ENCODE measurements at places on chromosomes 7 and 10.
A peak's percentile ranks its signal among the peaks of the same experiment; 100 is the strongest.

DNA sequence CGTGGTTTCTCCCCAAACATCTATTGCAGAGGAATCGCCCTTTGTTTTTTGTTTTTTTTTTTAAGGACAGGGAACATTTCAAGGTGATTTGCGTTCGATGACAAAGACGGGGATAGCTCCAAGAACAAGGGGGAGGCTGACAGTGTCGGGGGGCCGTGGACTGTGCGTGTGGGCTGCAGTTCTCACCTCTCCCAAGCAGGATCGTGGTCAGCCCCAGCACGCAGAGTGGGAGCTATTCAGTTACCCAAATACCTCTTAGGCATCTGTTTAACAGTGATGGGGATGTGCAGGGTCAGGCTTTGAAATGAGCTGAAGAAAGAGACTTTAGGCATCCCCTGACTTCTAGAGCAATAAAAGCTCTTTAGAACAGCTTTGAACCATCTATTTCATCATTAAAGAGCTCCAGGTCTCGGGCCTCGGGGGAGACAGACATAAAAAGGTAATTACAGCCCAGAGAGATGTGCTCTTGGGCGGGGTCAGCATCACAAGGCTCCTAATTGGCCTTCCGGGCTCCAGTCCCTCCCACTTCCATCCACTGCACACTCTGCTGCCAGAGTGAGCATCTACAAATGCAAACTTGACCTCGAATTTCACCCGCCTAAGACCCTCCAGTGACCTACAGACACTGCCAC lies 97.3 kb downstream of the MYL10 start:
- DNase-seq, result no peak

GRCh38 chr10:97682042-97682441 lies 5.0 kb downstream of the AVPI1 start:
- DNase-seq, result no peak

- no peak for DNase-seq
Measured at GRCh38 chr10:14003517-14004184, 327.1 kb downstream of the FRMD4A start.

- no peak for DNase-seq
Measured at GRCh38 chr10:128879441-128880140, 587.5 kb upstream of the MGMT start.

DNA sequence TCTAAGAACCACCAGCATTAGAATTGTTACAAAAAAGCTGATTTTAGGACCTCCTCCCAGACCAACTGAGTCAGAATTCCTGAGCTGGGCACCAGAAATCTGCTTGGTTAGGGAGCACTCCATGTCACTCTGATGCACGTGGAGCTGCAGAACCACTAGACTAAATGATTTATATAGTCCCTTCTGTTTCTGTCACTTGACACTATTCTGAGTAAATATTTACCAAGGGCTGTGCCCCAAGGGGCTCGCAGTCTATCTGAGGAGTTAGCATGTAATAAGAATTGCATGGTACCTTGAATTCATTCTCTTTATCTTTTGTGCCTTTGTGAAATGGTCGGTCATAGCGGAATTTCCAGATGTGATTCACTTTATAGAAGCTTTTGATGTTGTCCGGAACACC lies 196.0 kb upstream of the IMMP2L start:
- no peak for DNase-seq

GRCh38 chr10:4301291-4302045 lies 516.5 kb upstream of the KLF6 start:
- no peak for DNase-seq

- DNase-seq, result no peak
Measured at GRCh38 chr10:58765910-58766309, 253.2 kb downstream of the BICC1 start.

DNA sequence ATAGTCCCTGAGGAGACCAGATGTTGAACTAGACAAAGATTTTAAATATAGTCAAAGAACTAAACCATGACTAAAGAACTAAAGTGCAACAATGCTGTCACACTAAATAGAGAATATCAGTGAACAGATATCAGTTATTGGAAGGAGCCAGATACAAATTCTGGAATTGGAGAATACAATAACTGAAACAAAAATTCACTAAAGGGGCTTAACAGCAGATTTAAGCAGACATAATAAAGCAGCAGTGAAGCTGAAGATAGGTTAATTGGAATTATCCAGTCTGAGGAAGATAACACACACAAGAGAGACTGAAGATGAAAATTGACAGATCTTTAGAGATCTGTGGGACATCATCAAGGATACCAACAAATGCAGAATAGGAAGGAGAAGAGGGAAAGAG lies 10.4 kb downstream of the KPNA7 start:
- no peak for DNase-seq

GRCh38 chr7:68438016-68438415 lies 1160.3 kb upstream of the AUTS2 start:
- no peak for DNase-seq

GRCh38 chr7:90181485-90181884 lies 27.2 kb downstream of the STEAP1 start:
- DNase-seq, result no peak

DNA sequence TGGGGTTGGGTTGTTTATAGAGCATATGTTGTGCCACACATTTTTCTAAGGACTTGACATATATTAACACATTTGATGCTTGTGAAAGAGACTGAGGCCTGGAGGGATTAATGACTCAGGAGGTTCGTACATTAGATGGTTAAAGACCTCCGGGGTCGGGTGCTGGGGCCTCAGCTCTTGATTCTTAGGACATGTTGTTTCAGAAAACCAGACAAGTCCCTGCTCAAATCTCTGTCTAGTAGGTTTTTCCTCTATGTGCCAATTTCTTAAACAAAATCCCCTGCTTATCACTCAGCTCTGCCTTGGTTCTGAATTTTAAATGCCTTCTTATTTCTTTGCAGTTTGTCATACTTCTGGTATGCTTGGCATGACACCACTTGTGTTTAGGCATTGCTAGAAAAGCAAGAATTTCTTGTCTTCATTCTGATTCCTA lies 5.8 kb downstream of the UPP1 start:
- peak; percentile 73 for DNase-seq

DNA sequence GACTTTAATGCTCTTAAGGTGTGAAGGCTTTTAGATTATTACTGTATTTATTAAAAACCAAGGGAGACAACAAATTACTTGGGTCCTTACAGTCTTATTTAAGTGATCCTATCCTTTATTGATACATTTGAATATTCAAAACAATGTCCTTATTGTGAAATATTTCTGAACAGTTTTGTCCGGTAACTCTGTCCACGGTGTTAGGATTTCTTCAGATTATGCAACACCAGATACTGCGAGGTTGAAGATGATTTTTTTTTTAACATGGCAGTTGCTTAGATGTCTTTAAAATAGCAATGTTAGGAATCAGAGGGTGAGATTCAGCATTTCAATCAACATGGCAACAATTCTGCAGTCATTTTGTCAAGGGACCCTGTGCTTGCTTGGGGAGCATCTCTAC lies 176.5 kb downstream of the CSTF2T start:
- no peak for DNase-seq

- peak; percentile 40 for DNase-seq
Measured at GRCh38 chr7:101108330-101108857, 18.5 kb upstream of the SERPINE1 start.

GRCh38 chr10:47133871-47134570 lies 166.0 kb upstream of the GDF10 start:
- DNase-seq, result no peak

GRCh38 chr10:120729547-120729946 lies 121.6 kb upstream of the WDR11 start:
- DNase-seq, result no peak

GRCh38 chr7:54292171-54292925 lies 249.8 kb upstream of the VSTM2A start:
- no peak for DNase-seq

GRCh38 chr10:118311505-118311904 lies 30.6 kb downstream of the FAM204A start:
- DNase-seq, result no peak

- DNase-seq, result no peak
Measured at GRCh38 chr10:13001887-13002212, 337 bp upstream of the CCDC3 start.

DNA sequence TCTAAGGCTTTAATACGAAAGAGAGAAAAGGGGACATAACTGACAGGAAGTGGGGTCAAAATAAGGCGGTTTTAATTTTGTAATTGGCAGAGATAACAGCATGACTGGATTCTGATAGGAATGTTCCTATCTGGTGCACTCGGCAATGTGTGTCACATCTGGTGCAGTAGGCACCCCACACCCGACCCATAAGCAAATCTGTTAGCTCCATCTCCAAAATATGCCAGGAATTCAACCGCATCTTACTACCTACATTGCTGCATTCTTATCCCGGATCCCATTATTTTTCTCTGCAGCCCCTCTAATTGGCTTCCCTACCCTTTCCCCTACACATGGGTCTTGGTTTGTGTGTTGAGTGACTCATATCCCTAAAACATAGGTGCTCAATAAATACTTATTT lies 19.1 kb upstream of the GALNT11 start:
- peak; percentile 35 for DNase-seq

GRCh38 chr7:50648076-50648475 lies 82.9 kb upstream of the DDC start:
- DNase-seq, result no peak

DNA sequence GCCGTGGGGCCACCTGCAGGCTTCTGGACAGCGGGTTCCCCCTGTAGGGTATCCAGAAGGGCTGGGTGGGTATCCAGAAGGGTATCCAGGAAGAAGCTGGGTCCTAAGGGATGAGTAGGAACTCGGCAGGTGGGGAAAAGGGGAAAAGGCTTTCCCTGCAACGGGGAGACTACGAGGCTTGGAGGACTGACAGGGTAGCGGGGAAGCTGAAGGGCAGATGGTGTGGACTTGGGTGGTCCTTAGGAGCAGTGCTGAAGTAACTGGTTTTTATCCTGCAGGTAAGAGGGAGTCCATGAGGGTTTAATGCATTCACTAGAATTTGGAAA lies 525 bp downstream of the UBE2D4 start:
- DNase-seq, result no peak

DNA sequence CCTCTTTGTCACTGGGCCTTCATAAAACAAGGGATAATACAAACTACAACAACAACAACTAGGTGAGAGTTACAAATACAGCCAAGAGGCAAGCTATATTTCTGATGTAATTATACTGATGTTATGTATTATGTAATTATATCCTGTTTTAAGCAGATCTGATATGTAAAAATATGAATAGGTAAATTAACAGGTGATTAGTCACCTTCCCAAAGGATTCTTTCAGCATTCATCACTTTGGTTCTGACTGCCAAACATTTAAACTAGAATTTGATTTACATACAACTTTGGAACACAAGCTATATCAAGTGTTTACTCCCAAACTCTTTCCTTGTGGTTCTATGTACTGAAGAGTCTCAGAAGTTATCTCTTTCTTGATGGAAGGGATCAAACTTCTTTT lies 53.7 kb downstream of the BEND7 start:
- DNase-seq, result no peak

DNA sequence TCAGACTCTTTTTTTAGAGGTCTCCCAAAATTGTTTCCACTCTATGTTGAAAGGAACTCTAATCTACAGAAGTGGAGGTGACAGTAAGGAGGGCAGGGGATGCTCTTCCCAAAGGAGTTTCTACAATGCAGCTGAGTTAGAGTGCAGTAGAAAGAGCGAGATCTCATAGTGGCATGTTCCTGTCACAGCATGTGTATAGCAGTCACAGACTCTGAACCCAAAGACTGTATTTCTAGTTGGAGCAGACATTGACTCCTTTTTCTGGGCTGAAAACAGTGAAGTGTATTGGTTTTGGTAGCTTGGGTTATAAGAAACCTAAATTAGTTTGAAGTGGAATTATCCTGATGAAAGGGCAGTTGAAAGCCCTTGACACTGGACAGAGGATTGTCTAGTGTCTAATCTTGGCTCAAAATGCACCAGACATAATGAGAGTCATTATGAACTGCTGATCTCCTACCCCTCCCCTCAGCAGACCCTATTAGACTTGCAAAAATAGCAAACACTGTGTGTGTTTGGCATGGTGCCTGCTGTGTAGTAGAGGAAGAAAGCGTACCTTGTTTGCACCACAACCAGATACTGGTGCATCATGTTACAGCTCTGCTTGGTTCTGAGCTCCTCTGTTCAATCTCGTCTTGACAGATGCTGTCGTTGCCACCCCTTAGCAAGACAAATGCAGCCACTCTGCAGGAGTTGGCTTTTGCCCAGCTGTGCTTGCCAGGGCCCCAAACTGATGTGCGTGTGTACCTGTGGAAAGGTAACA lies 336.0 kb downstream of the AUTS2 start:
- DNase-seq, result no peak

GRCh38 chr10:70498970-70499835 lies 20.6 kb downstream of the PALD1 start:
- DNase-seq, result no peak

GRCh38 chr10:89659143-89660131 lies 14.4 kb upstream of the PANK1 start:
- DNase-seq, result peak; percentile 93

DNA sequence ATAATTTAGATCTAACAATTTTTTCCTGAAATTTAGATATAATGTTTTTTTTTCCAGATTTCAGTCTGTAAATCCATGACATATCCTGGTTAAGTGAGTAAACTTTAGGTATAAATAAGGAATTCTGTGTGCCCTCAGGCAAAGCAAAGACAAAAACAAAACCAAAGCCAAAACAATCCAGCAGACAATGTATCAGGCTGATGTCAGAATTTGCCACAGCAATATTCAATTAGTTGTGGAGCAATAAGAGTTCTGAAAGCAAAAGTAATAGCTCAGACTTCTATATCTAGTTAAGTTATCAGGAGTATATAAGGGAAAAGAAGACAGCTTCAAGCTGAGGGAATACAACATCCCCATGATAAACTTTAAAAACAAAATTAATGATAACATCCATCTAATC lies 82.0 kb downstream of the MKX start:
- no peak for DNase-seq

DNA sequence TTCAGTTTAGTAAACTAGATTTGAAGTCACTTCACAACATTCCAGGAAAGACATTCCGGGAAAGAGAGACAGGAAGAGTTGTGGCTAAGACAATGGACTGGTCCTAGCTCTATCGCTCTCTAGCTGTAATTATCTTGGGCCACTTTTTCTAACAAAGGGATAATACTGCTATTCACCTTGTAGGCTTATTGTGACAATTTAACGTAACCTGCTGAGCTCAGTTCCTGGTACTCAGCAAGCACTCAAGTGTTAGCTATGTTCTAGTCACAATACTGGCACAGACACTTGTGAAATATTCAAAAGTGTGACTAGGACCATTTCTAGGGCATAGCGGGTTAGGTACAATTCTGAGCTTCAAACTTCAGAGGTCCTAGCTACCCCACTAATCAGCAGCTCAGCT lies 12.0 kb upstream of the NRCAM start:
- DNase-seq, result no peak

GRCh38 chr10:29790207-29790606 lies 155.4 kb upstream of the SVIL start:
- DNase-seq, result no peak

DNA sequence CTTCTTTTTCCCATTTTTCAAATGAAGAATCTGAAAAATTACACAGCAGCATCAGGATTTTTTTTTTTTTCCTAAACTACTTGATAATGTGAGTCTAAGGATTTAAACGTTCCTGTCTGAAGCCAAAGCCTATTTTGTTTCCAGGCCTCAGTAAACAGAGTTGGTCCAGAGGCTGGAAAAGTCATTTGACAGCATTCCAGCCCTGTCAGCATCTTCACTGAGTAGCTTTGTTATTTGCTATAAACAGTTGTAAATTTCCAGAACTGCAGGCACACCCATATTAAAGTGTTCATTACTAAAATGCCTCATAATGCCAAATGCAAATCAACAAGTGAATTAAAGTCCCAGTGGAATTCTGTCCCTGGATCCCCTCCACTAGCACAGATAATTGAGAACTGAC lies 35.5 kb upstream of the KMT2E start:
- DNase-seq, result no peak

GRCh38 chr10:96918214-96919002 lies 86.3 kb downstream of the LCOR start:
- DNase-seq, result no peak
